ENCODE measurements at places on chromosomes 5 and 9.

DNA sequence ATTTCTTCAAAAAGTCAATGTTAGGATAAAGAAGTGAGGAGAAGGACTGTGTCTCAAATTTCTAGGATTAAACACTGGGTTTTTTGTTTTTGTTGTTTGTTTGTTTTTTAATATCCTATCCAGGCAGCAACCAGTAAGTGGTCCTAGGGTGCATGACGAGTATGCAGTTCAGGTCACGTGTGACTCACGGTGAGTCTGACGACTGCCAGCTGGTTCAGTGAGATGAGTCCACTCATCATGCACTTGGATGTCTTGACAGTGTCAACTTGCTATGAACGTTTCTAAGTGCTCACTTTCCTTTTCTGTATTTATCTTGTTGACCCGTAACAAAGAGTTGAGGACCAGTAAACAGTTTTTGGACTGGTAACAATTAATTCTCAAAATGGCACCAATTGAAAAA lies 32.7 kb downstream of the ATG10 start:
- DNase-seq: no peak

- DNase-seq: no peak
These were observed 106.5 kb downstream of the BNC2 start for GRCh38 chr9:16763946-16764345.

- no peak for DNase-seq
These were observed 650 bp downstream of the MRRF start for GRCh38 chr9:122265149-122265915.

GRCh38 chr5:14185326-14186058 lies 42.4 kb downstream of the TRIO start:
- DNase-seq: no peak

- no peak for DNase-seq
These were observed 76.0 kb downstream of the COL15A1 start for GRCh38 chr9:99019510-99020331.

DNA sequence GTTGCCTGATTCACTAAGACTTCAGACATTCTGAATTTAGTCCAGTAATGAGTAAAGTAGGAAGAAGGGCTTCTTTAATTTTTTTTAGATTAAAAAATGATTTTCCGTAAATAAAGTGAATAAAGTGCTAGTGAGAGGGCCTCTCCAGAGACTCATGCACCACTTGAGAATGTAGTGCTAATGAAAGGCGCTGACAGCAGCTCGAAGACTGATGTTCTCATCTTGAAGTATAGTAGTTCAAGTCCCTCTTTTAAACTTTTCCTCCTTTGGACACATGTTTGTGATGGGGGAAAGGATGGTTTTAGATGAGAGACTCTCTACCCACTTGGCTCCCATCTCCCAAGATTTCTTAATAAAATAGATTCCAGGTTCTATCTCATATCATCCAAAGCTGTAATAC lies 48.5 kb downstream of the G3BP1 start:
- DNase-seq: no peak

GRCh38 chr5:82694711-82695285 lies 382.4 kb downstream of the TMEM167A start:
- DNase-seq: no peak
